NCI-H2107 (cell line): ENCODE measurements at places on chromosomes 4 and X.

DNA sequence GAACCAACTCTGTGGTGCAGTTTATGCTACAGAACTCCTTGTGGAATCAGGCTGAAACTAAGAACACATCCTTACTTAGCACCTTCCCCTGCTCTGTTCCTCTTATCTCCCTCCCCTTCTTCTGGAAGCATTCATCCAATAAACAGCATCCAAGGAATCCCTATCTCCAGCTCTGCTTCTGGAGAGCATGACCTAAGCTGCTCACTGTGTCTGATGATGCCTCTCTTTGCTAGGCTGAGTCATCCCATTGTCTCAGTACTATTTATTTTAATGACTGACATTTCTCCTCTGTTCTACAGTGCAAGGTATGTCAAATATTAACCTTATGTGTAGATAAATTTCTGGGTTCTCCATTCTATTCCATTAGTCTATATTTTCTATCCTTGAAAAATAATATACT lies 71.2 kb downstream of the BEND2 start:
- DNase-seq: no peak

DNA sequence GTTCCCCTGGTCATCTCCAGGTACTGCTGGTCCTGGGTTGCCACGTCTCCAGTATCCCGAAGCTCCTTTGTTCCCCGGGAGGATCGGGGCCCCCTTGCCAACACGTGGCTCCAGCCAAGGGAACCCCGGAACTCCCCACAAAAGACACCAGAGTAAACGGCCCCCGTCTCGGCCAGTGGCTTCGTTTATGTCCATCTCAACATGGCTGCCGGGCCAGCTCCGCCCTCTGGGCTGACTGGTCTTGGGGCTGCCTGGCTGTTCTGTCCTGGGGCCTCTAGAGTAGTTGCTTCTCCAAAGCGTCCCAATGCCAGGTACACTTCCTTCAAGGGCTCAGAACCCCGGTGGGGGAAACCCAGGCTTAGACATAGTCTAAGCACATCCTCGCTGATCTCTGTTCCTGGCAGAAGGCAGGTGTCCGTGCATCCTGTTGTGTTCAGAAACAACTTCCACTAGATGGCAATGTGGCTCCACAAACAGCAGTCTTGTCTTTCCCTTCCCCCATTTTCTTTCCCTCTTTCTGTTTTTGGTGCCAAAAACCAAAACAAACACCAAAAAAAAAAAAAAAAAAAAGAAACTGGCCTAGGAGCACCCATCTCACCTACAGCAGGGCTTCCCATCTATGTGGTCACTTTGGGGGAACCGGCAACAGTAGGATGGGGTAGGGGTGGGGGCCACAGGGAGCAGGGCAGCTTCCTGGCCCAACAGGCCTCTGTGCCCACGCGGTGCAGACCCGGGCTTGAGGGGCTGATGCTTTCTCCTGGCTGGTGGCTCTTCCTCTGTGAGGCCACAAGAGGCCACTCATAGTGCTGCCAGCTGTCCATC lies 35.3 kb downstream of the NBDY start:
- DNase-seq: no peak

- no peak for DNase-seq
Measured at GRCh38 chr4:186647821-186648220, 75.8 kb downstream of the FAT1 start.

DNA sequence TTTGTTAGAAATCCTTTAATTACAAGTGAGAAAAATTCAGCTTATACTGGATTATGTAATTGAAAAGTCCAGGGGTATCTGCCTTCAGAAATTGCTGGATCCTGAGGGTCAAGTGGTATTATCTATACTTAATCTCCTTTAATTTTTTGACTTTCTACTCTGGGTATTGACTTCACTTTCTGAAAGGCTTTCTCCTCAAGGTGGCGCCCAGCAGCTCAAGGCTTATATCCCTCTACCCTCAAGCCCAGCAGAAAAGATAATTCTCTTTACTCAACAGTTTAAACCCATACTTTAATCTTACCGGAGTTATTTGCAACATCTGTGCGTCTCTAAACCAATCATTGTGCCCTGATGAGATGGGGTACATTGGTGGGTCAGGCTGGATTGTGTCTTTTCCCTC lies 129.5 kb downstream of the LARP7 start:
- no peak for DNase-seq

- no peak for DNase-seq
Measured at GRCh38 chr4:38078590-38079421, 118.6 kb downstream of the PTTG2 start.

GRCh38 chr4:15495621-15496020 lies 25.9 kb downstream of the CC2D2A start:
- DNase-seq: no peak

DNA sequence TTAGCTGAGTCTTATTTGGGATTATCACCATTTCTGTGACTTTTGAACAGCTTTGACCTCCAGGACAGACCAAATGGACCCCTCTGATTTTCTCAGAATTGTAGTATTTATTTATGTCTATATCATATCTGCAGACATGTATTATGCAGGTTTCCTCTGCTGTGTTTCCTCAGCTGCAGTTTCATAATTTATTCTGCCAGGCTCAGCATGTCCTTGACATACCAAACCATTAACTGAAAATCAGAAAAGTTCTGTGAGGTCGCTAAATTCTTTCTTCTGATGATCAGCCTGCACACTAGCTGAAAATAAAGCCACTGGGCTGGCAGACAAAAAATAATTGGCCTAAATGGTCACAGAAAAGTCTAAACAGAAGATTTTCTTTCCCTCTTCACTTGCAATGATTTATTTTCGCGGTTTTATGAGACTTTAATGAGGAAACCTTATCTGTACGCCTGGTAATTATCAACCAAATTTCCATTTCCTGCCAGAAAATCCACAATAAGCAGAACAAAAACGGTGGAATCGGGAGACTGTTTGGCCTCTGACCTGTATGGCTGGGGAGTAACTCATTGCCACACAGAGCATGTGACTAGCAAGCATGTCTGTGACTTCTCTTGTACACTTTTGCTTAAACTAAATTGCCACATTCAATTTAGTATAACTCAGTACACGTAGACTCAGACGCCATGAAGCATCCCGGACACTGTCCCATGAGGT lies 150.9 kb downstream of the ENPP6 start:
- no peak for DNase-seq

DNA sequence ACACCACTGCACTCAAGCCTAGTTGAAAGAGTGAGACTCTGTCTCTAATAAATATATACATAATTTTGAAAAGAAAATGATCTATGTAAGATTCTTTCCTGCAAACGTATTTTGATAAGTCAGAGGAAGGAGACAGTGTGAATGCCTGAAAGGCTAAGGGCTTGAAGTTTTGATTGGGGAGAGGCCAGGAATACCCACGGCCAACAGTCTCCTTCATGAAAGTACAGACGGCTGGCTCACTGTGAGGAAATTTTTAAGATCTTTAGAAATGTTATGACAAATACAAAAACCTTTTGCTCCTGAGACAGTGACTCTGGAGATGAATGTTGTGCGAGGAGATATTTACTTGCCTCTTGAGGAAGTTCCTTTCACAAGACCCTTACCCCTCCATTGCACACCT lies 111.4 kb upstream of the KLHL13 start:
- no peak for DNase-seq

DNA sequence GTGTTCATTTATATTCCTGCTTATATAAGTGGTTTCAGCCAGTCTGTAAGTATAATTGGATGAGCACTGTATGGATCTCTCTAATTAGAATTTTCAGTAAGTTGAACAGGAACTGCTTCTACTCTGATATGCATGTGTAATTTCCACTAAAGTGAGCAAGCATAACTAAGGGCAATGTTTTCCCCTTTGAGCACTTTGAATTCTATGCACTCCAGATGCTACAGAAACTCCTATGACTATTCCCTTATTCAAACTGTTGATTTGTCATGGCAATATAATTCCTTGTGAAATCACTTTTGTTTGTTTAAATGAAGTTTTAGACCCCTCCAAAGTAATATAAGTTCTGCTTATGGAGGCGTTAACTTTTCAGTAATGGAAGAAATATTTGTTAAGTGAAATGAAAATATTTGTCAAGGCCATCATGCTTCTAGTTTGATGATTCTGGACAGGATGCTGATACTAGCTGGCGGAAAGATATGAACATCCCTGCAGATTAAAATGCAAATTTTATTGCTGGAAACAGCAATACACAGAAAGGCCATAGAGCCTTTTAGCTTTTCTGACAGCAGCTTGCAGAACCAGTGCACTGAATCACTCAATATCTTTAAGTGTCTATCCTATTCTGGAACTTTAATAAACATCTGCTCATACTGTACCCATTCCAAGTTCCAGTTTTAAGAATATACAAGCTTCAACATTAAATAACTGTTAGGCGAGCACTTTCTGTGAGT lies 1460.8 kb downstream of the RAPGEF2 start:
- no peak for DNase-seq

DNA sequence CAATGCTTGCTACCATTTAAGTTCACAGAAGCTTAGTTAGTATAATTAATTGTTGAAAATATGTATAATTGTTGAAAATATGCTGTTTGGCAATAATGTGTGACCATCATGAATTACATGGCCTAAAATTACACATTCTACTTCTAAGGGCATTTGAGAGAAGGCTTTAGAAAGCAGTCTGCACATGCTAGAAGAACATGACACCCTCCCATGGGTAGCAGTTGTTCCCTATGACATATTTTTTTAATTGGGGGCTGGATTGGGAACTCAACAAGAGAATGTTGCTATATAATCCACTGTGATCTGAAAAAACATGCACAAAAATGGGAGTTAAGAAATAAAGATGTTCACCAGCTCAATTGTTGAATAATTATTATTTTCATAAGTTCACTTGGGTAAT lies 331.4 kb downstream of the ARHGAP24 start:
- DNase-seq: no peak

- DNase-seq: no peak
Measured at GRCh38 chr4:184762100-184762499, 28.2 kb upstream of the CENPU start.

GRCh38 chr4:143406523-143406922 lies 69.8 kb downstream of the GAB1 start:
- DNase-seq: no peak
